ENCODE measurements at places on chromosomes 6 and 20. TPM values are rescaled to one million over a fixed set of nuclear protein-coding genes. Genes with fewer than 3 reads are reported as not detected.

- no peak for DNase-seq
Measured at GRCh38 chr20:56724241-56724757, 95.2 kb downstream of the TFAP2C start.

- DNase-seq, result no peak
Measured at GRCh38 chr6:112216662-112217551, 37.5 kb downstream of the LAMA4 start.

GRCh38 chr20:29296256-29297230, 1960.9 kb upstream of the DEFB115 start:
- no peak for DNase-seq

- no peak for DNase-seq
Measured at GRCh38 chr20:58763076-58763475, 70.5 kb downstream of the NPEPL1 start.

GRCh38 chr20:20970841-20971240, 135.3 kb downstream of the LINC00237 start:
- no peak for DNase-seq

Gene ID1
- 46.1 TPM for total RNA-seq

Data from frontal cortex (tissue), 4 donors.